NCI-H460 (cell line): ENCODE measurements at places on chromosomes 2 and 18. TPM values are rescaled to one million over a fixed set of nuclear protein-coding genes. Genes with fewer than 3 reads are reported as not detected.

DNA sequence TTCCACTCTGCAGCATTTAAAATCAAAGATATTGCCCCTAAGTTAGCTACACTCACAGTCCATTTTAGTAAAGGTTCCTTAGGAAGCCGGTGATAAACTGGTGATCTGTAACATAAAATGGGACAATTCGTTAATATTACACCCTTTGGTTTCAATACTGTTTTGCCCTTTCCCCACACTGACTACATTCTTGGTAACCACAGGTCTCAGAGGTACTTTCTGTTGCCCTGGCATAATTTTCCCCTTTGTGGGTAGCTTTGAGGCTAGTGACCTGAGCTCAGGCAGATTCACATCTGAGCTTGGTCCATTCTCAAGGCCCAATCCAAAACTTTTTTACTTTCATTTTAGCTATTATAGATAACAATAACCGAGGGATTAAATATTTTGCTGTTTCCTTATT, 32.9 kb upstream of the CSRNP3 start:
- no peak for DNase-seq

DNA sequence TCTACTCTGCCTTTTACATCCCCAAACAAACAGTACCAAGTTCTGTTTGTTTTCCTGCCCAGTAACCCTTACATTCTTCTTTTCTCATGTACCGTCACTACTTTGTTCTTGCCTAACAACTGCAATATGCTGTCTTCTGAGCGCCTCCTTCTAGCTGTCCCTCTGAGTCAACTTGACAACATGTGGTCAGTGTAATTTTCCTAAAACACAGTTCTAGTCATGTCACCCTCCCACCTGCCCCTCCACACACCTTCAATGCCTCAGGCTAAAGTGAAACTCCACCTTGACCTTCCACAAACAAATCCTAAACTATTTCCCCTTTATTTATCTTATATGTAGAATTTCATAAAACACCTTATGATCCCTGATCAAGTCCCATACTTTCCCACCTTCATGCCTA, 124.6 kb upstream of the CD302 start:
- no peak for DNase-seq

- peak; percentile 49 for DNase-seq
These were observed 165.2 kb downstream of the SH3BP4 start for GRCh38 chr2:235116885-235117492.

GRCh38 chr2:84786601-84787000, 94.3 kb downstream of the TRABD2A start:
- DNase-seq, result no peak

GRCh38 chr2:146623771-146624170, 1221.1 kb upstream of the ACVR2A start:
- DNase-seq, result no peak

GRCh38 chr2:143768991-143769390, 639.8 kb downstream of the ARHGAP15 start:
- no peak for DNase-seq

GRCh38 chr2:232573771-232574435, 23.4 kb downstream of the EIF4E2 start:
- no peak for DNase-seq

DNA sequence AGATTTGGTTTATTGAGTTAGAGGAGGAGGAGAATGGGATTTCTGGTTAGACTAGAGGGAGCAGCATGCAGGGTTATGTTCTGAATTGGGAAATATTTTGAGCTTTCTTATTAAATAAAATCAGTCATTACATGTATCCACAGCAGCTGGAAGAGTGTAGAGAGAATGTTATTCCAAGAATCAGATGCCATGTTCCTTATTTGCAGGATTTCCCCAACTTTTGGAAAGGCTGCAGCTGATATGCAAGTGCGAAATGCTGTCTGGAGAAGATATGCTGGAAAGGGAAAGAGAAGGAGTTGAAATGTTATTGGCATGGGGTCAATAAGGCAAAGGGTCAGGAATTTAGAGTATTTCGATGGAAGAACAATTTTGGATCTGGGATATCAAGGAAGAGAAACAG, 255.8 kb downstream of the MTX2 start:
- DNase-seq, result no peak

- DNase-seq, result no peak
These were observed 39.5 kb upstream of the IMP4 start for GRCh38 chr2:130303169-130303568.

DNA sequence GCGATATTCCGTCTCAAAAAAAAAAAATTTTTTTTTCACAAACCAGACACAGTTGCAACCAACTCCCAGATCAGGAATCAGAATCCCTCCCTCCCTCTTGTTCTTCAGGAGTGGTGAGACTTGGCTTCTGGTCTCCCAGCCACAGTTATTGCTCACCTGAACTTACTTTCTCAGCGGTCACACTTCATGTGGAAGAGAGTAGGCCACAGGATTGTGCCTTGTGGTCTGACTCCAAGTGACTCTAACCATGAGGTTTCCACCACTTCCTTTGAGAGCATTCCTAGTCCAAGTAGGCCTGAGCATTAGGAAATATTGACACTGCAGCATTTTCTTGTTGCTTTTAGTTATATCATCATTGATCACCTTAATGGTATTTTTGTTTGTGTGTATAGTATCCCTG, 12.1 kb downstream of the FMNL2 start:
- no peak for DNase-seq

GRCh38 chr2:107374249-107374648, 452.4 kb upstream of the RGPD4 start:
- DNase-seq, result no peak

DNA sequence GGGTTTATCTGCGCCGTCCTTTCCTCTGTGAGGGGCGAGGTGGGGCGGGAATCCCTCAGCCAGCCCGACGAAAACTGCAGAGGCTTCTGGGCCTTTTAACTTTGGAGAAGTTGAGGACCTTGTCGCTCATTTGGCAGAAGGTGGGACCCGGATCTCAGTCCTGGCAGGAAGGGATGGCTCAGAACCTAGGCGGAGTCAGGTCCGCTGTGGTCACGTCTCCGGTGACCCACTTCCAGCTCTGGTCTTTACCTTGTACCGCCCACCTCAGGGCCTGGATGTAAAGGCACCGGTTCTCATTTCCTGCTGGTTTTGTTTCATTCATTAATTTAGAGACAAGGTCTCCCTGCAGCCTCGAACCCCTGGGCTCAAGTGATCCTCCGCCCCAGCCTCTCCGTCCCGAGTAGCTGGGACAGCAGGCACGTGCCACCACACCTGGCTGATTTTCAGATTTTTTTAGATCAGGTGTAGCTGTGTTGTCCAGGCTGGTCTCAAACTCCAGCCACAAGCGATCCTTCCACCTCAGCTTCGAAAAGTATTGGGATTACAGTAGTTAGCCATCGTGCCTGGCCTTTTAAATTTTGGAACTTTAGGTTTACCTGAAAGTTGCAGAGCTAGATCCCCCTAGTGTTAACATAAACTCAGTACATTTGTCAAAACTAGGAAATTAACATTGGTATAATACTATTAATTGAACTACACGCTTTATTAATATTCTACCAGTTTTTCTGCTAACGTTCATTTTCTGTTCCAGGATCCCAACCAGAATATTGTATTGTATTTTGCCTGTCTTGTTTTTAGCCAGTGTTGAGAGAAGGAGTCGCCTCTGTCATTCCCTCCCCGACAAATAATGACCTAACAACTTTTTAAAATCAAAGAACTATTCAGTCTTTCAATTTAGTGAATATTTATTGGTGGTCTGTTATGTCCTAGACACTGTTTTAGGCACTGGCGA, 852 bp downstream of the POLI start:
- no peak for DNase-seq

DNA sequence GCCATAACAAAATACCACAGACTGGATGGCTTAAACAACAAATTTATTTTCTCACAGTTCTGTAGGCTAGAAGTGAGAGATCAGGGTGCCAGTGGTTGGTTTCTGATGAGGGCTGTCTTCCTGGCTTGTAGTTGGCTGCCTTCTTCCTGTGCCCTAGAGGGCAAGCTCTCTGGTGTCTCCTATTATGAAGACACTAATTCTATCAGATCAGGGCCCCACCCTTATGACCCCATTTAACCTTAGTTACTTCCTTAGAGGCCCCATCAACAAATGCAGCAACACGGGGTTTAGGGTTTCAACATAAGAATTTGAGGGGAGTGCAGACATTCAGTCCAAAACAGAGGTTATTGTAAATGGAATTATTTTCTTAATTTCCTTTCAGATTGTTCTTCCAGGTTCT, 22.9 kb downstream of the CYP27A1 start:
- no peak for DNase-seq

- no peak for DNase-seq
These were observed 114.8 kb downstream of the MCFD2 start for GRCh38 chr2:46800625-46801349.

- no peak for DNase-seq
These were observed 156.3 kb downstream of the DOCK10 start for GRCh38 chr2:224885836-224886547.

MGAT5 gene
- 21.5 and 23.0 TPM in 2 replicates for total RNA-seq

ASNSD1 gene
- total RNA-seq, result 73.2 and 82.4 TPM in 2 replicates

C2orf66 gene
- 0.58 and 0.84 TPM in 2 replicates for total RNA-seq

CYP27A1 gene
- total RNA-seq, result 0.40 TPM in 1 of 2 replicates, not detected in the other

REEP1 gene
- total RNA-seq, result 0.55 TPM in 1 of 2 replicates, not detected in the other

KCNJ13 gene
- 0.30 TPM in 1 of 2 replicates, not detected in the other for total RNA-seq

ASXL3 gene
- total RNA-seq, result 0.20 and 0.26 TPM in 2 replicates
